ENCODE measurements at places on chromosomes 6 and 20.

- DNase-seq, result no peak
These were observed 66.2 kb upstream of the STXBP5 start for GRCh38 chr6:147137986-147138385.

GRCh38 chr6:136517002-136517401 is 33.2 kb downstream of the MAP7 start:
- DNase-seq, result no peak

DNA sequence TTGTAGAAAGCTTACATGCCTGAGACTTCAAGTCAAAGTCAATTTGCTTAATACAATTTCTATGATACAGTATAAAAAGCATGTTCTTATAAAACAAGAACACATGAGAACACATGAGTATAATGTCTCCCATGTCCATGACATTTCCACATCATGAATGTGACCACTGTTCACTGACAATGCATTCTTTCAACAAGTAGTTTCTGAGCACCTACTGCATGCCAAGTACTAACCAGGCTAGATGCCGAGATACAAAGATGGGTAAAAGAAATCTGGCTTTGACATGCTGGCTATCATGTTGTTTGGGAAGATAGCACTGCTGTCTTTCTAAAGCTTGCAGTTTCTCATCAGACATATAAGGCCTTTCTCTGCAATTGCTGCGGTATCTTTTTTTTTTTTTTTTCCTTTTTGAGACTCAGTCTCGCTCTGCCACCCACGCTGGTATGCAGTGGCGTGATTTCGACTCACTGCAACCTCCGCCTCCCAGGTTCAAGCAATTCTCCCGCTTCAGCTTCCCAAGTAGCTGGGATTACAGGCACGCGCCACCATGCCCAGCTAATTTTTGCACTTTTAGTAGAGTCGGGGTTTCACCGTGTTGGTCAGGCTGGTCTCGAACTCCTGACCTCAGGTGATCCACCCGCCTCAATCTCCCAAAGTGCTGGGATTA is 123.6 kb upstream of the DST start:
- no peak for DNase-seq

DNA sequence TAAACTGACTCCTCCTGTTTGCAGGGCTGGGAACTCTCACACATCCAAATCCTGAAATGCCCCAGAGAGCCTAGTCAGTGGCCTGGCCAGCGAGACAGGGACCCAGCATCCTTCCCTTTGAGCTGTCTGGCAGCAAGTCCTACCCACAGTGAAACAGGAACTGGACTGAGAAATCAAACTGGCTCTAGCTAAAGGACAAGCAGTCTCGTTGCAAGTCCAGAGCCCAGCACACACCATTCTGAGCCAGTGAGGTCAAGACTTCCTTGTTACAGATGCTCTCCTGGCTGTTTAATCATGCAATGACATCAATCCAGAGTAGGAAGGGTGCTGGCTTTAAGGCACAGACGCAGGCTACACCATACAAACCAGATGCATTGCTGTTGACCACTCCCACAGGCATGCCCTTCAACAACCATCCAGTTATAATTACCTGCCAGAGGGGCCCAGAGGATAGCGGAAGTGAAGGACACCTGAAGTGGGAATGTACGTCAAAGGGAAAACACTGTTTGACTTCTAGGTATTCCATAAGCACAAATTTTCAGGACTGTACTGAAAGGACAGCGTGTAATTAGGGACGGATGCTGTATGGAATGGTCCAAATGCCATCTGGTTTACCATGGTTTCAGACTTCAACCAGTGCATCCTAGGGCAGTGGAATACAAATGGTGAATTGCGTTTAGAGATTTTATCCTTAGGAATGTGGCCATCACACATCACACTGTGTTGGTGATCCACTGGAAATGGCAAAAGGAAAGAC is 114.4 kb downstream of the SLC23A2 start:
- DNase-seq, result no peak

DNA sequence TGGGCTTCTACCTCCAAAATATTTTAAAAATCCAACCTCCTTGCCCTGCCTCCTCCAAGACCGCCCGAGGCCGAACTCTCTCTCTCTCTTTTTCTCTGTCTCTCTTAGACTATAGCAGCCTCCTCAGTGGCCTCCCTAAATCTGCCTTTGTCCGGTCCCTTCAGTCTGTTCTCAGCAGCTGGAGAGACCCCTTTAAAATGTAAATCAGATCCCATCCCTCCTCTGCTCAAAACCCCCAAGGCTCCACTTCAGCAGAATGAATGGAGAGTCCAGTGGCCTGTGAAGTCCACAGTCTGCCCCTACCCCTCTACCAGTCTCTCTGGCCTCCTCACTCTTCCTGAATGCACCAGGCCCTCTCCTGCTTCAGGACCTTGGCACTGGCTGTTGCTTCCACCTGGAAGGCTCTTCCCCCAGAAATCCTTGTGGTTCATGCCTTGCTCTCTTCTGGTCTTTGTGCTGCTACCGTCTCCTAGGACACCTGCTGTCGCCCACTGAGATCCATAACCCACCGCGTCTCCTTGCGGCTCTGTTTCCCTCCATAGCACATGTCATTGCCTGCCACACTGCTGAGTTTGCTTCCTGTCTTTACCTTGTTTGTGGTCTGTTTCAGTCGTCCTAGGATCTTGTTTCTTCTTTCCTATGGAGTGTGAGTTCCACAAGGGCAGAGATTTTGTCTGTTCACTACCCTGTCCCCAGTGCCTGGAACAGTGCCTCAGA is 6.0 kb downstream of the MLN start:
- DNase-seq, result no peak

- DNase-seq, result no peak
These were observed 313.6 kb upstream of the NT5E start for GRCh38 chr6:85136310-85136709.

DNA sequence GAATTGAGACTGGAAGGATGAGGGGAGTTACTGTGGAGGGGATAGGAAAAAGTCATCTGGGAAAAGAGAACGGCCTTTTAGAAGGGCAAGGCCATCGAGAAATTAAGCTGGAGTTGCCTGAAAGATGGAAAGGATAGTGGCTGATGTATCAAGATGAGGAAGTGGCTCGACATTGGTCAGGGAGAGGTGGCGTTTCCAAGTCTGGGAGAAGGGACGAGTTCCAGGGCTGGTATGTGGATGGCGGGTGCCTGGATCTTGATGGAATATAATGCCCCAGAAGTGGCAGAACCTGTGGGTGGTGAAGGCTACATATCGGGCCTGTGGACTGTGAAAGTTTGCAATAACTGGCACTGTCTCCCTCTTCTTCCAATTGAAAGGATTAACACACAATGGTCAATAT is 2.2 kb upstream of the SIRT5 start:
- no peak for DNase-seq

DNA sequence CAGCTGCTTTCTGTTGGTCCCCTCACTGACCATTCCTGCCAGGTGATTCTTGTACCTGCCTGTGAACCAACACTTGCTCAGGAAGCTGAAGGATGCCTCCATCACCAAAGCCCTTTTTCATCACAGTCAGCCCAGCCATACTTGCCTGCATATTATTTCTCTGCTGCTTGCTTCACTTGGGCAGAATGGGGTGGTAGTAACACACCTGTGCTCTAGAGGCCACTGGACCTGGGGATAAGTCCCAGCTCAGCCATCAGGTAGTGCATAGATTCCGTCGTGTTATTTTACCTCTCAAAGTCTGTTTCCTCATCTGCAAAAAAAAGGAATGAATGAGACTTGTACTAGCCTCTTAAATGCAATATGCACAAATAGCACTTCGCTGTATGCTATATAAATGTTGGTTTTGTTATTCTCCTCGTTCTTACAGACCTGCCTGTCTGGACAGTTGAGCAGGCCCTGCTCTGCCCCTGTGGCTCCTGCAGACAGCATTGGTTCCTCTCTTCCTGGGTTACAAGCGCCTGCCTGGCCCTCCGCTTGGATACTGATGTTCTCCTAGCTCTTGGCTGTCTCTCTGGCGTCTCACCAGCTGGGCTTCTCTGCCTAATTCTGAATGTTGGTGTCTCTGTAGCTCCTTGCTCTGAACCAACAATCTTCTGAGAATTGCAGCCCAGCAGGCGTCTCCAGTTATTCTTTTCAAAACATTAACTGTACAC is 151.8 kb downstream of the UNC5CL start:
- DNase-seq, result no peak

DNA sequence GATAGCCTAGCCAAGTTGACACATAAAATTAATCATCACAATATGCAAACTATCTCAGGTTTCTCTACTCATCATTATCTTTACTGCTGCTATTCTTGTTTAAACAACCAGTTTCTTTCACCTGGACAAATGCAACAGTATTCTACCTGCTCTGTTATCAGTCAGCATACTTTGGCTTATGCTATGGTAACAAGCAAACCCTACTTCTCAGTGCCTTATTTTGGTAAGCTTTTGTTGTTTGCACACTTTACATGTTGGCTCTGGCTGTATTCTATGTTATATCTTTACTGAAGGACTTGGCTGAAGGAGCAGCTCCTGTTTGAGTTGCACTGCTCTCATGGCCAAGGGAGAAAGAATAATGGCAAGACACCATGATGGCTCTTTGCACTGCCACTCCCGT is 463.1 kb downstream of the EPM2A start:
- no peak for DNase-seq

DNA sequence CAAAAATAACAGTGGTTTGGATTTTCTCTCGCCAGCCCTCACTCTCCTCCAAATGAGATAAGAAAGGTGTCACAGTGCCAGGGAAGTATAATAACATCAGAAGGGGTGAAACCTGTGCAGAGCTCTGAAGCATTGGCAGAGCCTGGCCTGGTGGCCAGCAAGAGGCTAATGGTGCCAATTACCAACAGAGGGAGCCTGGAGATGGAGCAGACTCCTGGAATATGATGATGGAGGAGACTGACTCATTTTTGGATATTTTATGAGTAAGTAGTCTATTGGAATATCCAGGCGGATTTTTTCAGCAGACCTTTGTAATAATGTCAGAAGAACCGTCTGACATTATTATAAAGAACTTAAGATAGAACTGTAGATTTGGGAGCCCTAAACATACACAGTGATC is 442.6 kb upstream of the MARCKS start:
- no peak for DNase-seq

DNA sequence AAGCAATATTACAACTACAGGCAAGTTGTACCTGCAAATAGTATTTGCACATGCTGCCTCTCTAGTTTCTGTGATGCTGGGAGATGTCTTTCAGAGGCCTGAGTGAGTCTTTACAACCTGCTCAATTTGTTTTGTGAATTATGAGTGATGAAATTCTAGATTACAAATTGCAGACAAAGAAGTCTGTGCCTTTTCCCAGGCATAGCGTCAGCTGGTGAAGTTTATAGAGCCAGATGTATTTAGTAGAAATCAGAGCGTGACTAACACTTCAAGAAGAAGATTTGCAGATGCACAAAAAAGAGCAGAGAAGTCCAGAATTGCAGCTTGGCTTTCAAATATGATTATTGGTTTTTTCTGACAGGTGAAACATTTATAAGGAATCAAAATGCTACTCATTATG is 289.9 kb downstream of the PLCB1 start:
- DNase-seq, result no peak

DNA sequence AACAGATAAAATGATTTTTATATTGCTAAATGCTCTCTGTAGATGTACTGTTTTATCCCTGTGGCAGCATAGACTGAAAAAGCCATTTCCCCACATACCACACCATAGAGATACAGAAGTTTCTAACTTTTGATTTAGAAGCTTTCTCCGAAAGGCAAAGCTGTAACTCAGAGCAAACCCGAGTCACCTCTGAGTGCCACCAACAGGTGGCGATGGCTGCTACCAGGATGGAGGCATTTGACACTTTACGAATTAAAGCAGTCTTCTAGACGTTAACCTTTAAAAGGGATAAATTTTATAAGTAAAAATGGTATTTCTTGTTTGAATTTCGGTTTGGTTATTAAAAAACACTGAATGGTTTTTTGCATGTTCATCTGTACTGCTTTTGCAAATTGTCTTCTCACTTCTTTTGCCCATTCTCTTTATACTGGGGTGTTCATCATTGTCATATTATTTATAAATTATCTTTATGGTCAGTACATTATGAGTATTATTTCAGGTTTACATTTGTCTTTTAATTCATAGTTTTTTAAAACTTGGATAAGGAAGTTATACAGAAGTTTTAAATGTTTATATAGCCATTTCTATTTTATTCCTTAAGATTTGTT is 201.0 kb upstream of the CEP162 start:
- DNase-seq, result no peak

- DNase-seq, result no peak
These were observed 141.0 kb downstream of the TFAP2C start for GRCh38 chr20:56769921-56770600.

DNA sequence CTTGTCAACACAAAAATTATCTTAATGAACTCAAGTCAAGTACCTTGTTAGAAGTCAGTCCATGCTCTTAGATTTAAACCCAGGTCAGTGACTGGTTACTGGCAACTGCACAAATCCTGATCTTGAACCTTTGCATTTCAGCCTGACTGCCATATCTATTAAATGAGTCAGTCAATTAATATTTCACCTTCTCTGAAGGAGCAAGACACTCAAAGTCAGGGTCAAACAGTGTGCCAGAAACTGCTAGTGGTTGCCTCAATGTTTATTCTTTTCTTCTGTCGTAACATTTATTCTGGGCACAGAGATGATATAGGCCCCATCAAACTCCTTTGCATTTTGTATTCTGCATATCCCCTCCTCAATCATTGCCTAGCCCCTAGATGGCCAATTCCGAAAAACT is 193.9 kb upstream of the MOCS1 start:
- DNase-seq, result no peak

- DNase-seq, result no peak
These were observed 46.8 kb downstream of the RANBP9 start for GRCh38 chr6:13664703-13665352.

DNA sequence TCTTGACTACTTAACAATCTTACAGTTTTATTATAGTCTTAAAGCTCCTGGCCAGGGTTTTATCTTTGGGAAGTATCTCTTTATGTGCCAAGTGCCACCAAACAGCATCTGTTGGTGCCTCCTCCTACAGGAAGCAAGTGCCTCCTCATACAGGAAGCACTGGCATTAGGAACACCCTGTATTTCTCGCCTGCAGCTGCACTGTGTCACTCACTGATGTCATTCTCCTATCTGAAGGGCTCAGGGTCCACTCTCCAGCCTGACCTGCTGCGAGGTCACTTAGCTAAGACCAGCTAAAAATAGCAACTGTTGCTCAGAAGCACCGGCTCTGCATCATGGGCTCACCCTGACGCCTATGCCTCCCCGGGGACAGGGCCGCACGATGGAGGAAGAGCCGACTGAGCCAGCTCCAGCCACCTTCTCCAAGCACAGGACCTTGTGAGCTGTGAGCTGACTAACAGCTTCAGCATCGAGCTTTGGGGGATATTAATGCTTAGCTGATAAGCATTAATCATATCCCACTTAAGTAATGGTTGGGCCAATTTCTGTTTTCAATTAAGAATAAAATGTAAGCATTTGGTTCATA is 66.3 kb upstream of the CD93 start:
- no peak for DNase-seq

DNA sequence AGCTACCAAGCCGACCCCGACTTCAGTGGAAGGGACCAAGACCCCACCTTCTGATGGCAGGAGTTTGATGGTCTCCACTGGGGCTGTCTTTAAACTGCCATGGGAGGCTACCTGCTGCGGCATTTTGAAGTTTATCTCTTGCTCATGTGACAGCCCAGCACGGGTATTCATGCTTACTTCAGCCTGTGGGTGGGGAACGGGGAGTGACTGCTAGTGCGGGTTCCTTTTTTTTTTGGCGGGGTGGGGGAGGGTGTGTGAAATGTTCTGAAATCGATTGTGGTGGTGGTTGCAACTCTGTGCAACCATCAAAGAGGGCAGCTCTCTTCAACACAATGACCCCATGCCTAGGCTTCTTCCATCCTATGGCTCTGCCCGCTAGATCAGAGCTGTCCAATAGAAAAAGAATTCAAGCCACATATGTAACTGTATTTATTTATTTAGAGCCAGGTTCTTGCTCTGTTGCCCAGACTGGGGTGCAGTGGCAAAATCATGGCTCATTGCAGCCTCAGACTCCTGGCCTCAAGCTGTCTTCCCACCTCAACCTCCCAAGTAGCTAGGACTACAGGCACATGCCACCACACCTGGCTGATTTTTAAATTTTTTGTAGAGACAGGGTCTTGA is 53.7 kb downstream of the PPP1R16B start:
- DNase-seq, result no peak

All from stimulated activated CD4-positive, alpha-beta T cell treated with anti-CD3 and anti-CD28 coated beads, Interleukin-1b, Interleukin-23, amount 100 ng/mL, for 24 hours (primary cell).